NCI-H2107 (cell line): ENCODE measurements at places on chromosomes 5 and 9.

GRCh38 chr9:2809692-2810419 is 34.0 kb downstream of the PUM3 start:
- DNase-seq = no peak

DNA sequence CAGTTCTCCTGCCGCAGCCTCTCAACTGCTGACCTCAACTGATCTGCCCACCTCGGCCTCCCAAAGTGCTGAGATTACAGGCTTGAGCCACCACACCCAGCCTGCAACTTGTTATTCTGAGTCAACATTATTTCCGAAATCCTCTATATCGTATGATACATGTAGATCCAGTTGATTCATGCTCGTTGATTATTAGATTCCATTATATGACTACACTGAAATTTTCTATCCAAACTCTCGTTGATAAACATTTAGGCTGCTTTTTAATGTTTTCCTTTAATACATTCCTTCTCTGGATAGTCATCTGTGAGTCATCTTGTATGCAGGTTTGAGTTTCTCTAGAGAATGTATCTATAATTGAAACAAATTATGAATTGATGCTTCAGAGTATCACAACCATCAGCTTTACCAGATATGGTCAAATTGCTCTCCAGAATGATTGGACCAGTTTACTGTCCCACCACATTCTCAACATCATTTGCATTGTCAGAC is 4.1 kb downstream of the CDK7 start:
- DNase-seq = no peak

- no peak for DNase-seq
Measured at GRCh38 chr5:120293796-120294195, 170.3 kb upstream of the PRR16 start.

- DNase-seq = no peak
Measured at GRCh38 chr5:138336952-138337684, 948 bp upstream of the FAM53C start.

GRCh38 chr5:106699198-106699597 is 971.5 kb downstream of the EFNA5 start:
- DNase-seq = no peak

DNA sequence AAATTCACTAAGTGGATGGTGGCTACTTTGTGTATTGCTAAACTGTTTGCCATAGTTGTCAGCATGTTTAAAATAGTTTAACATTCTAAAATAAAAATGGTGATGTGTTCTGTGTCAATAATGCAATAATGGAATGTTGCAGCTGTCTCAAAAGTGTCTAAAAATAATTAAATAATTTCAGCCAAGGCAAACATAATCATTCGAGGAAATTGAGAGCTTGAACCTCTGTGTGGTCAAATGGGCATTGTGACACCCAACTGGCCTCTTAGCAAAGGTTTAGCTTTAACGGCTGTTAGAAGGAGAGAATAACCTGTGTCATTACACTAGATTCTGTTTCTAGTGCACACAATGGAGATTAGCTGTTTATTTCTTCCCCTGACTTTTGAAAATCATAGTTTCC is 278.5 kb downstream of the TMEM167A start:
- DNase-seq = no peak

DNA sequence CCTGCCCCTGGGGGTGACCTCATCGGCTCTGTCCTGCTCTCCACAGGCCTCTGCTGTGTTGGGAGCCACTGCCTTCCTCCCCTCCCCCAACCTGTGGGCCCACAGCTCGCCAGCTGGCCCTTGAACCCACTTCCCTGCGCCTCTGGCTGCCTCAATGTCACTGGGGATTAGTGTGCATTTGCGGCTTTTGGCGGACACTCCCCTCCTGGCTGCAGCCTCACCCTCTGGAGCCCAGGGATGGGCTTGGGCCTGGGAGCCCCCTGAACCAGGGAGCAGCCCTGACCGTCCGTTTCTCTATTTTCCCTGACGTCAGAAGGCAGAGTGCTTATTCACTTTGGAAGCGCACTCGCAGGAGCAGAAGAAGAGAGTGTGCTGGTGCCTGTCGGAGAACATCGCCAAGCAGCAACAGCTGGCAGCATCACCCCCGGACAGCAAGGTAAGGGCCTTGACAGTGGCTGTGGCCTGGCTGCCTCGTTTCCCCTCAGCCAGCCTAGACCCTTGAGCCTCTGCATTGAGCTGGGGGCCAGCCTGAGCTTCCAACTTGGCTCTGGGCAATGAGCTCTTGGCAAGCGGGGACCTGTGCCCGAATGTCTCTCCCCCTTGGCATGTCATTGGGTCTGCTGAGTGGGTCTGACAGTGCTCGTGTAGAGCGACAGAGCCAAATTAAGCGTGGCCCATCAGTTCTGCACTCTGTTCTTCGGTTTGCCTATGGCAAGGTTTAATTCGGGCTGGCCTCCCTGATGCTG is 73.1 kb downstream of the RGS3 start:
- DNase-seq = no peak

DNA sequence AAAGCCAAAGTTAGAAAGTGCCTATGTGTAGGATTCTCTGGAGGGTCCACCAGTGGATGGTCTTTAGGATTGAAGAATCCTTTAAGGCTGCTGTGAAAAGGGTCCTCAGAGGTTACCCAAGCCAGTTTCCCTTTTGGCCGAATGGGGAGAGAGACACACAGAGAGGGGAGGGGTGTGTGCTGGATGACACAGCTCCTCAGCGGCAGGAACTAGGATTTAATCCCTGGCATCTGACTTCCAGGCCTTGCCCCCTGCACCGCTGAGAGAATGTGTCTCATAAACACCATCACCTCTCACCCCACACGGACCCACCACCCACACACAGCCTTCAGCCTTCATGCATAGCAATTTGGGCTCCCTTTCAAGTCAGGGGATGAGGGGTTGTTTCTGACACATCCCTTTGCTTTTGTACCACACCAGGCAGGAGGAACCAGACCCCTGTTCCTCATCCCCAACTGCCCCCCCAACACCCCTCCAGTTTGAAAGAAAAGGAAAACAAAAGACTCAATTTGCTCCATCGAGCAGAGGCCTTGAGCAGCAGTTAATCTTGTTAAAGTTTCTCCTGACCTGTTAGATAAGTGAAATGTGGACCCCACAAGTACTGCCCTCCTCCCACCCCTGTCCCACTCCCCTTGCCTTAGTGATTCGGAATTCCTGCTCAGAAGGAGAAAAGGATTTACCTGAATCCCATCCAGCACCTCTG is 4.0 kb downstream of the PAPPA start:
- DNase-seq = no peak

GRCh38 chr9:81112627-81113452 is 576.5 kb downstream of the TLE1 start:
- DNase-seq = no peak

- no peak for DNase-seq
Measured at GRCh38 chr9:95073042-95073607, 244.4 kb downstream of the FANCC start.

- no peak for DNase-seq
Measured at GRCh38 chr9:88233091-88233490, 94.8 kb upstream of the SPATA31C2 start.

DNA sequence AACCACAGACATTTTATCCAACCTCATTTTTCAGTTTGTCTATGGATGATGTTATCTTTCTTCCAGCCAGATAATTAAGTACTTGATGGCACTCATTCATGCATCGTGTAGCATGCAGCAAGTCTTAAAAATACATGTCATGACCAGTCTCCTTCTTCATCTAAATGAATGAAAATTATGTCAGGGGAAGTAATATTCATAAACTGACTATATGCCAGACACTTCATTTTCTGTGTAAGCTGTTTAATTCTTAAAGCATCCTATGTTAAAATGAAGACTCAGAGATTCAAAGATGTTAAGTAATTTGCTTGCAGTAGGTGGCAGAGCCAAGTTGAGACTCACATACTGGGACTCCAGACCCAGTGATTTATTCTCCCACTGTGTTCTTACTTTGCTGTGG is 181.7 kb upstream of the CD180 start:
- no peak for DNase-seq

DNA sequence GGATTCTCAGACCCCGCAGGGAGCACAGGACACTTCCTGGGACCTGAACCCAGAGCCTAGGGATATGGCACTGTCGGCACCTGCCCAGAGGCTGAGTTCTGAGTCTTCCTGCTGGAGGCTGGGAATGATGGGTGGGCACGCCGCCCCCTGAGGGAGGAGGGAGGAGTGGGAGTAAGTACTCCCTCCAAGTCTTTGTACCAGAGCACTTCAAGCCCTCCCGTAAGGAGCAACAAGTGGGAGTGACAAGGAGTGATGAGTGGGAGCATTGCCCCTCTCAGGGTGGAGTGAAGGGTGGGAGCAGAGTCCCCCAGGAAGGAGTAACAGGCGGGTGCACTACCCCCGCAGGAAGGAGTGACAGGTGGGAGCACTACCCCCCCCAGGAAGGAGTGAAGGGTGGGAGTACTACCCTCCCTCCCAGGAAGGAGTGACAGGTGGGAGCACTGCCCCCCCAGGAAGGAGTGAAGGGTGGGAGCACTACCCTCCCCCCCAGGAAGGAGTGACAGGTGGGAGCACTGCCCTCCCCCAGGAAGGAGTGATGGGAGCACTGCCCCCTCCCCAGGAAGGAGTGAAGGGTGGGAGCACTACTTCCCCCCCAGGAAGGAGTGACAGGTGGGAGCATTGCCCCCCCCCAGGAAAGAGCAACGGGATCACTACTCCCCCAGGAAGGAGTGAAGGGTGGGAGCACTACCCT is 100.1 kb downstream of the CACNA1B start:
- no peak for DNase-seq

GRCh38 chr5:131943916-131944315 is 1.5 kb downstream of the MEIKIN start:
- no peak for DNase-seq

DNA sequence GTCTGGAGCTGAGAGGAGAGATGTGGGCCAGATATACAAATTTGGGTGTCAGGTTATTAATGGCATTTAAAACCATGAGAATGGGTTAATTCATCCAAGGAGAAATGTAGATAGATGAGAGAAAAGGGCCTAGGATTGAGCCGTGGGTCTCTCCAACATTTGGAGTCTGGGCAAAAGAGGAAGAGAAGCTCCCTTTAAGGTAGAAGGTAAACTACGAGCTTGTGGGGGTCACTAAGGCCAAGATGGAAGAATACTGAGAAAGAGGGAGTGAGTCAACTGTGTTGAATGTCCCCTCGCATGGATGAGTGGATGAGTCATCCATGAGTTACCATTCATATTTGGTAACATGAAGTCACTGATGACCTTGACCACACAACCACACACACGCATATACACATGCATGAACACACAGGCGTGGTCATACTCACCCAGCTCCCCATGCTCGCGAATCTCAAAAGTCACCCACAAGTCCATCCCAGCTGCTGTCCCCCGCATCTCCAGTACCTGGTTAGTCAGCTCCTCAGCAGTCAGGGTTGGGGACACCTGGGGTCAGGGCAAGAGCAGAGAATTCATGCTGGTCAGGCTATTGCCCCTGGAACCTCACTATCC is 6.8 kb upstream of the FCHSD1 start:
- DNase-seq = no peak

GRCh38 chr5:10333154-10334006 is 20.1 kb upstream of the MARCHF6 start:
- DNase-seq = no peak
